ENCODE measurements at places on chromosomes 11 and 22.

- no peak for DNase-seq
Measured at GRCh38 chr11:76863196-76863777, 2.6 kb downstream of the ACER3 start.

DNA sequence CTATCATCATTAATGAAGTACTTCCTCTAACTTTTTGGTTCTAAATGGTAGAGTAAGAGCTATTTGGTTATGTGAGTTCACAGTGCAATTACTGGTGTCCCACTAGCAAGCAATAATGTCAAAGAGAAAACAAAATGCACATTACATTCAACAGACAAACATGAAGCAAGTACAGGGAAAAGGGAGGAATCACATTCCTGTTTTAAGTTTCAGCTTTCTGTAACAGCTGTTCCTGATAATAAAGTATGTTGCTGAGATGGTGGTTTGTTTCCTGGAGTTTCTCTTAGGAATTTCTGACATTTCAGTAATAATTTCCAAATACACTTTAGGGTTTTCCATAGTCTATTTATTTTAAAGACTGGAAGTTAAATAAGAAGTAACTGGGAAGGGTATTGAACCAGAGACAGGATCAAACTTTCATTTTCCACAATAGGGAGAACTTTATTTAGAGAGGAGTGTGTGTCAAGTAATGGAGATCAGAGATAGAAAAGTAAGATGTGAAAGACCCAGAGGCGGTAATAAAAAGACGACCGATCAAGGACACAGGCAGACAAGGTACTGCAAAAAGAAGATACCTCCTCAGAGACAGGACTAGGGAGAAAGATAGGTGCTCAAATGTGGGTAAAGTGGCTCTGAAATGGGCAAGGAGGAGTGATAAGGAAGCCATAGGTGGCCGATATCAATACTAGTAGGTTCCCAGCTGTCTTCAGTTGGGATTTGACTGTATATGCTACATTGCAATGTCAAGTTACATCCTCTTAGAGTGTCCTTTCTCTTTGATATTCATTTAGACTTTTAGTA is 20.8 kb upstream of the CLNS1A start:
- no peak for DNase-seq

DNA sequence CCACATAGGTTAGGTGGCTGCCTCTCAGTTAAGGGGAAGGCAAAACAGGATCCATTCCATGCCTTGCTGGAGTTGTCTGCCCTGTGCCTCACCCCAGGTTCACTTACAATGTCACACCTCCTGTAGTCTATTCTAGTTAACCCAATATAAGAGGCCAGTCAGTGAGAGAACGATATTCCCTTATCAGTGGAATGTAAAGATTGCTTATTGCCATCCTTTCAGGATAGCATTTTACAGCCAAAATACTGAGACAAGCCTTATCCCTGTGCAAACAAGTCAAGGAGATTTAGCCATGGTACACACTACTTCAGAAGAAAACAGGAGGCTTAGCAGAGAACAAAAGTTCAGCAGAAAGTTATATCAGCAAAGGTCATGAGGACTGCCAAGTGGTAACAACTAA is 5.5 kb downstream of the CYP2R1 start:
- DNase-seq: no peak

DNA sequence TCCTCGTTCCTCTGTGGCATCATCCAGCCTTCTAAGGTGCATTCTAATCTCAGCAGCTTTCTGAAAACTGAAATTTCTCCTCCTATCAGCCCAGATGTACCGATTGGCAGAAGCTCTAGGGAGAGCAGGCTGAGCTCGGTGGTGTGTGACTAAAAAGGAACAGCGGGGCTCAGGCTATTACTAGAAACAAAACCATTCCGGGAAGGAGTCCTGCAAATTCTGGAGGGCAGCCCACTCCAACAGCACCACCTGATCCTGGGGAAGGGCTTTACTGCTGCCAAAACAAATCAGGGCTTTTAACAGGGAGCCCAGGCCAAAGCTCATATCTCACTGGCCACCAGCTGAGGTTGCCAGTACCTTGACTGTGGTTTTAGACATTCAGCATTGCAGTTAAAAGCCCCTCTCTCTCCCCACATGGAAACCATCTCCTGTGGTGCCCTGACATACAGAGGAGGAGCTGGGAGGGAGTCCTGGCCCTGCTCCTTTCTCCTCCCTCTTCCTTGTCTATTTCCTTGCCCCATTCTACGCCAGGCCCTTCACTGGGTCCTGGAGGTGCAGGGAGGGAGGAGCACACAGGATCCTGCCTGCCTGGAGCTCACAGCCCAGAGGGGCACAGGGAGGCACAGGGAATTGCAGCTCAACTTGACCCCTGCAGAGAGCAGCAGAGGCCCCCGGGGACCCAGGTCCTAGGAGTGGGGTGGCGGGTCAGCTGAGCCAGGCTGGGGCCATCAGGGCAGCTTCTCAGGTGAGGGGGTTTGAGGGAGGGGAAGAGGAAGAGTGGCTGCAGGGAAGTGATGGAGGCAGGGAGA is 889 bp downstream of the PLAAT4 start:
- DNase-seq: peak; percentile 42

- DNase-seq: no peak
Measured at GRCh38 chr11:47498149-47498548, 49.2 kb upstream of the RAPSN start.

DNA sequence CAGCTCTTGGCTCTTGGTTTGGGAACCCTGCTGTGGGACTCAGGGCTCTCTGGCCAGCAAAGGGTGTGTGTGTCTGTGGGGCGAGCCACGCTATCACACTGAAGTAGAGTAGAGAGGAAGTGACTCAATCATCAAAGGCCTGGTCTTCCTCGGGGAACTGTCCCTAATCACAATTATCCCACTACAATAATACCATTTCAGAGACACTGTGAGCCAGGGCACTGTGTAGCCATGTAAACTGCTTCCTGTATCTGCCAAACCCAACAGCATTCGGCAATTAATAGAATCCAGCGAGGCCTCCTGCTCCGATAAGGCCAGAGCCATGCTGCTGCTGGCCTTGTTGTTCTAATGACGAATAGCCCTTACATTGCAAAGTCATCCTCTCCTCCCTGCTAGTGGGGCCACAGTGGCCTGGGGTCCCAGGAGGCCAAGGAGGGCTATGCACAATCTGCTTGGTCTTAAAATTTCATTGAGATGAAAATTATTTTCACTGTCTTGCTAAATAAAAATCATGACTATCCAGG is 49.8 kb upstream of the LMO2 start:
- DNase-seq: no peak
